Endothelial cell of umbilical vein (primary cell): ENCODE measurements at places on chromosomes 4 and X. TPM values are rescaled to one million over a fixed set of nuclear protein-coding genes. Genes with fewer than 3 reads are reported as not detected.

ATP2B3 gene
- total RNA-seq, result 0.07 and 0.16 TPM in 2 replicates

FAM193A gene
- 32.0 and 32.1 TPM in 2 replicates for total RNA-seq

- no peak overlapping the region for H3K4me3 ChIP-seq
- DNase-seq, result peak; percentile 45
- no peaks in the 10 kb centered on the region for H3K27me3 ChIP-seq
- H3K27ac ChIP-seq, result no peak overlapping the region
- no peaks in the 10 kb centered on the region for H3K36me3 ChIP-seq
Measured at GRCh38 chr4:153432965-153433753, 33.0 kb upstream of the TMEM131L start.

DNA sequence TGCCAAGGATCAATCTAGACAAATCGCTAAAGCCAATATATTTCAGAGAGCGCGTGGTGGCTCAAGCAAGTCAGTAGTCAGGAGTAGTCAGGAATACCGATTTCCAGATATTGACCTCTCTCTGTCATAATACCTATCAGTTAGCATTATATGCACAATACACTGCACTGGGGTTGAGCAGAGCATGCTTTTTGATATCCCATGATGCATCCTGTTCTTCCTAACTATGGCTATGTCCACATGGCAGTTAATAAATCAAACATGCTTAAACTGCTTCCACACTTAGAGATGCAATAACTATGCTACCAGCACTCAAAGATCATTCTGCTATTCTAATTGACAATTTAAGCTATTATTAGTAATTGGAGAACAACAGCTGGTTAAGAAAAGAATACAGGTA is 6.2 kb downstream of the BRWD3 start:
- no peaks in the 10 kb centered on the region for H3K36me3 ChIP-seq
- no peak overlapping the region for H3K4me3 ChIP-seq

- H3K27ac ChIP-seq, result no peak overlapping the region
- H3K27me3 ChIP-seq, result no peaks in the 10 kb centered on the region
- no peaks in the 10 kb centered on the region for H3K36me3 ChIP-seq
Measured at GRCh38 chr4:59608466-59608865, 1591.7 kb upstream of the ADGRL3 start.

- no peak overlapping the region for H3K4me3 ChIP-seq
- no peaks in the 10 kb centered on the region for H3K4me1 ChIP-seq
- H3K27me3 ChIP-seq, result no peaks in the 10 kb centered on the region
- no peaks in the 10 kb centered on the region for H3K36me3 ChIP-seq
Measured at GRCh38 chr4:181946902-181947301, 296.3 kb upstream of the TENM3 start.

SPANXC gene
- not detected in 2 replicates for total RNA-seq

PLRG1 gene
- 89.1 and 91.9 TPM in 2 replicates for total RNA-seq
